Fibroblast of the aortic adventitia (primary cell): ENCODE measurements at places on chromosomes 11 and 22. TPM values are rescaled to one million over a fixed set of nuclear protein-coding genes. Genes with fewer than 3 reads are reported as not detected.

The SMIM35 gene
- total RNA-seq, result not detected in 2 replicates

The GRM5 gene
- under 0.01 TPM in 1 of 2 replicates, not detected in the other for total RNA-seq

The TMEM191B gene
- 0.36 and 5.8 TPM in 2 replicates for total RNA-seq

The TEX12 gene
- total RNA-seq, result 0.36 TPM in 1 of 2 replicates, not detected in the other

The EMSY gene
- total RNA-seq, result 5.9 and 30.8 TPM in 2 replicates

The API5 gene
- total RNA-seq, result 81.0 and 94.3 TPM in 2 replicates
